ENCODE measurements at places on chromosomes 7 and 10. TPM values are rescaled to one million over a fixed set of nuclear protein-coding genes. Genes with fewer than 3 reads are reported as not detected.

GRCh38 chr7:47371317-47371716 is 210.6 kb downstream of the TNS3 start:
- peaks cover 7% of the 10 kb centered on the region for H3K4me1 ChIP-seq
- H3K36me3 ChIP-seq, result peaks cover 21% of the 10 kb centered on the region
- H3K27ac ChIP-seq, result peak overlapping the region; percentile 33
- H3K27me3 ChIP-seq, result no peaks in the 10 kb centered on the region
- DNase-seq, result no peak

DNA sequence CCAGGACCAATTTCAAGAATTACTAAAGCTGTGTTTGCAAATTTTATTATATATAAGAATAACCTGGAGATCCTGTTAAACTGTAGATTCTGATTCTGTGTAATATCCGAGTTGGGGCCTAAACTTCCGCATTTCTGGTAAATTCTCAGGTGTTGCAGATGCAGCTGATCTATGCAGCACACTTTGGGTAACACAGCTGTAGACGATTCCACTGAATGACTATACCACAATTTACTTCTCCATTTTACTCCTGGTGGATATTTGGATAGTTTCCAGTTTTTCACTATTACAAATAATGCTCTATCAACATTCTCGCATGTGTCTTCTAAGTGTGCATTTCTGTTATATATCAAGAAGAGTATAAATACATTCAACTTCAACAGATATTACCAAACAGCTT is 7.5 kb downstream of the GDI2 start:
- H3K4me3 ChIP-seq, result no peak overlapping the region
- H3K27ac ChIP-seq, result no peak overlapping the region
- no peaks in the 10 kb centered on the region for H3K36me3 ChIP-seq
- no peaks in the 10 kb centered on the region for H3K27me3 ChIP-seq
- no peak for DNase-seq
- H3K4me1 ChIP-seq, result peaks cover 22% of the 10 kb centered on the region

GRCh38 chr10:106185951-106186350 is 978.6 kb downstream of the SORCS1 start:
- H3K27me3 ChIP-seq, result no peaks in the 10 kb centered on the region
- H3K36me3 ChIP-seq, result no peaks in the 10 kb centered on the region
- no peak overlapping the region for H3K4me3 ChIP-seq
- H3K27ac ChIP-seq, result no peak overlapping the region

DNA sequence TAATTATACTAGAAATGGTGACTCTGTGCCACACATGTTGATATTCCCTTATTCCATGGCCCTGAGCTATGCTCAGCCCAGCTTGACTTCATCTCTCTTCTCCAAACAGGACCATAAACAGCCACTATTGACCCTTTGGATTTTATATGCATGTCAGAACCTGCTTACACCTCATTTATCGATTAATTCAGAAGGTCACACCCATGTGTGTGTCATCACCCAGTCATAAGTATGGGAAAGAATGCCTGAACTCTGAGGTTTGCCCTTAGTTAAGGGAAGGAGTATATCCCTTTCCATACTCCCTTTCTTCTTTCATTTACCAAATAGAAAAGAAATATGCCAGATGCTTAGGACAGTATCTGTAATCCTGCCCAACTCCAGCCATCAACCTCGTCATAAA is 602.3 kb downstream of the SORCS3 start:
- H3K4me3 ChIP-seq, result no peak overlapping the region
- no peaks in the 10 kb centered on the region for H3K36me3 ChIP-seq
- H3K4me1 ChIP-seq, result peaks cover 15% of the 10 kb centered on the region
- no peaks in the 10 kb centered on the region for H3K27me3 ChIP-seq

The ELFN1 gene
- total RNA-seq, result 3.8 TPM

The OR9A2 gene
- total RNA-seq, result not detected

The TMEM184A gene
- 11.0 TPM for total RNA-seq

The ANKRD30A gene
- not detected for total RNA-seq

The ELMO1 gene
- 35.4 TPM for total RNA-seq

The ERVW-1 gene
- total RNA-seq, result not detected

The VCL gene
- total RNA-seq, result 167 TPM

The SEMA3D gene
- total RNA-seq, result 17.5 TPM

Measured in kidney (tissue), 22 donors.